ENCODE measurements at places on chromosomes 7 and 10. TPM values are rescaled to one million over a fixed set of nuclear protein-coding genes. Genes with fewer than 3 reads are reported as not detected.

DNA sequence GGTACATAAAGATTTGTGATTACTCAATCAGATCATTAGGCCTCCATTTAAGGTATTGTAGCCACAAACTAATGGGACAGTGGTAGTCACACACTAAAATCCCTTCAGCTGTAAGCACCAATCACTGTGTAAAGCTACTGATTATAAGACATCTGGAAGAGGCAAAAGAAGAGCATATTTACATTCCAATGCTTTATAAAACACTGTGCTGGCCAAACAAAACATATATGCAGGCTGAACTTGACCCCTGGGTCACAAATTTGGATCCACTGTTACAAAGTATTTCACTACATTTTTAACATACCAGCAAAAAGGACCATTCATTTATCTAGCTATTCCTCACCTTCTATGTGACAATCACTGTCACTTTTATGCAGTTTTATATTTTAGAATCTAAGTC is 41.4 kb upstream of the ANLN start:
- DNase-seq = no peak

- DNase-seq = no peak
Observed at GRCh38 chr10:101227429-101228152, 1.7 kb downstream of the LBX1 start.

Gene ECHS1
- total RNA-seq = 64.1 TPM

Gene SIRT1
- total RNA-seq = 35.8 TPM
